ENCODE measurements at places on chromosomes 12 and 14.

DNA sequence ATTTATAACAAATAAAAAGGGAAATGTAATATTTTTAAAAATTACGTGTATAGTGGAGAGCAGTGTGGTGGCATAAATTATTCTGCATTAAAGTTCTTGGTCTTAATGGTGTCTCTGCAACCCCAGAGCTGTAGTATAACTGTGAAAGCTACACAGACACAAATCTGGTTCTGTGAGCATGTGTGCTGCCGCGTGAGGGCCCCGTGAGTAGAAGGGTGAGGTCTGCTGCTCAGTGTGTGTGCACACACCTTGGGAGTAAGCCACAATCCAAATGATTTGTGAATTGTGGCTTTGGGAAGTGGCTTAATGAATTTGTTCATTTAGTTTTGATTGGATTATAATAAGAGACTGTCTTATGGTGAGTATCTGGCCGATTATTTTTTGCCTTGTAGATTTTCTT, 16.8 kb downstream of the PELI2 start:
- DNase-seq, result no peak

DNA sequence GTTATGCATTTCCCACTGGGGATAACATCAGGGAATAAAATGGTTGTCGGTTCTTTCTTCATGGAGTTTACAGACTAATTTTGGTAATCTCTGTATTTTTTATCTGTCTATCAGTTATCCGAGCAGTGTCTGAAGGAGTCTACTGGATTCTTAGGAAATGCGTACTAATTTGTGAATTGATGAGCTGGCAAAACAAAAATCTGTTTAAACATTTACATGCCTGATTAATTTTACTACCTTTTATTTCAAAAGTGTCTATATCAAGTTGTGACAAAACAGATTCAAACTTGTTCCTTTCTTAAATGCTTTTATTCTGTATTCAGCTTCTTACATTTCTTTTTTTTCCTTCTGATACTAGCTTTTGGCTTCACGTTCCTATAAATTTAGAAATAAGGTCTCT, 4.4 kb downstream of the RIMKLB start:
- DNase-seq, result no peak

- DNase-seq, result no peak
Observed at GRCh38 chr14:100143934-100144333, 15.5 kb downstream of the DEGS2 start.

- no peak for DNase-seq
Observed at GRCh38 chr12:19799216-19799615, 359.9 kb downstream of the AEBP2 start.
